ENCODE measurements at places on chromosomes 16 and 17.
A peak's percentile ranks its signal among the peaks of the same experiment; 100 is the strongest.

GRCh38 chr16:56892705-56893104, 27.7 kb downstream of the SLC12A3 start:
- DNase-seq, result no peak

- DNase-seq, result peak; percentile 54
These were observed 49.1 kb downstream of the STAT5A start for GRCh38 chr17:42337442-42337841.

- peak; percentile 98 for DNase-seq
These were observed 249.2 kb upstream of the GSE1 start for GRCh38 chr16:85363881-85364280.

GRCh38 chr17:81170727-81171494, 4.9 kb upstream of the AATK start:
- DNase-seq, result no peak

GRCh38 chr17:82933911-82934310, 94.1 kb upstream of the ZNF750 start:
- peak; percentile 14 for DNase-seq

DNA sequence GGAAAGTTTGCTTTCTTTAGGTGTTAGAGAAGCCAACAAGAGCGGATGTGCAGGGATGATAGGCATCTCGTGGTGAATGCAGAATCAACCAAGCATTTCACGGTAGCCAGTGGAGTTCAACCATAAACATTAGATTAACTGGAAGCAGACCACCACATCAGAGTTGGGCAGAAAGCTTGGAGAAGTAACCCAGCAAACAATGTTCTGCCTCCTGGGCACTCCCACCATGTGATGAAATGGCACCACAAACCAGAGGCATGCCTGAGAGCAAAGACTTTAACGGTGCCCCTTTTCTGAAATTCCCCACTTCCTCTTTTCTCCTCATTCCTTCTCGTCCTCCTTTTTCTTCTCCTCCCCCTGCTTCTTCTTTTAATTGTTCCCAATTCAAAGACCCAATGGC, 193.5 kb upstream of the ANKFN1 start:
- no peak for DNase-seq

DNA sequence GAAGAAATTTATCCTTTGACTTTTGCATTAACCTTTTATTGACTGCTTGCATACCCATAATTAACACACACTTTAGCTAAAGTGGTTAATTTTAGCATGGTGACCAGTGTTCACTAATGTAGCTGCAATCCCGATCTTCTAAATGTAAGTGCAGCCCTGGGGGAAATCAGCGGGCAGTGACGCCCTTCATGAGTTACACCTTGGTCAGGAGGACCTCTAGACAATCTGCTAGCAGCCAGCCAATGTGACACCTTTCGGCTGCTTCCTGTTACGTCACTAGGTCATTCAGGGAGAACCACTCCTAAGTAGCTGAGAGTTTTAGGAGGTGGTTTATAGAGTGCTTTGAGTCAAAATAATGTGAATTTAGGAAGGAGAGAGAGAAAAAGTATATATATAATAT, 180.5 kb downstream of the IRX3 start:
- no peak for DNase-seq

GRCh38 chr16:24499193-24499814, 40.1 kb upstream of the RBBP6 start:
- peak; percentile 57 for DNase-seq

GRCh38 chr17:27631411-27631760, 398 bp downstream of the LGALS9 start:
- DNase-seq, result no peak

- no peak for DNase-seq
These were observed 1.1 kb downstream of the KRTAP9-9 start for GRCh38 chr17:41256291-41256685.

- no peak for DNase-seq
These were observed 11.5 kb downstream of the CLUH start for GRCh38 chr17:2700030-2700490.

DNA sequence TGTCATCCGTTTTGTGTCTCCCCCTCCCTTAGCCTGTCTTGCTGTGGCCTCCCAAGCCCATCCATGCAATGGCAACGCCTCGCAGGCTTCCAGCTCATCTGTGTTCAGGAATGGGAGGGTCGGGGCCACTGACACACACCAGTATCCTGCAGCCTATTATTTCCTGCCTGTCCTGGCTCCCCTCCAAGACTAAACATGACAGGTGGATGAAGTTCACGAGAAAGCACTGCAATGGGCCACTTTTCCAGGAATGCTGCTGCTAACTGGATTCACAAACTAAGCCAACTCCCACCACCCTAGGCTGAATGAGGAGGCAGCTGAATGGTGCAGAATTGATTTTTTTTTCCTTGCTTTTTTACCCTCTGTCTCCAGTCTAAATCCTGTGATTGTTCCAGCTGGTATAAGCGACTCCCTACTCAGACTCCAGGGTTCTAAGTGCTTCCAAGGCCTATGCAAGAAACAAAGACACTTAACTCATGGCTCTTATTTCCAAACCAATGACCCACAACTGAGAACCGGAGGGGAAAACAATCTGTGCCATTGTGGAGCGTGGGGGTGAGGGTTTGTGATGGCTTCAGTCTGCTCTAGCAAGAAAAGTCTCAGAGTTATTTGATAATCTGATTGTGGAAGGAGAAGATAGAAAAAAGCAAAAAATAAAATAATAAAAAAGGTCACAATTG, 23.3 kb downstream of the TMEM100 start:
- DNase-seq, result no peak

GRCh38 chr16:52552643-52553042, 5.7 kb upstream of the TOX3 start:
- DNase-seq, result no peak

DNA sequence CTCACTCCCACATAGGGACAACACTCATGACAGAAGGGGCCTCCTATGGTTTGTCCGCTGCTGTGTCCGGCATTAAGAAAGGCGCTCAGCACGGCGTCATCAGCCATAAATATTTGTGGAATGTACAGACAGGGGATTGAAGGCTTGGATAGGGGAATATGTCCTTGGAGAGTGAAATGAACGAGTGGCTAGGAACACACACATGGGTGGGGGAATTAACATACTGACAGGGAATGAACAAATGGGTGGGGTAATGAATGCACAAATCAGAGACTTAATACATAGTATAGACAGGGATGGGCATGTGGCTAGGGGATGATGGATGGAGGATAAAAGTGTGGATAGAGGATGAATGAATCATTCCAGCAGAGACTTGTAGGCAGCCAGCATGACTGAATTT, 154.0 kb upstream of the HSBP1 start:
- DNase-seq, result peak; percentile 70

DNA sequence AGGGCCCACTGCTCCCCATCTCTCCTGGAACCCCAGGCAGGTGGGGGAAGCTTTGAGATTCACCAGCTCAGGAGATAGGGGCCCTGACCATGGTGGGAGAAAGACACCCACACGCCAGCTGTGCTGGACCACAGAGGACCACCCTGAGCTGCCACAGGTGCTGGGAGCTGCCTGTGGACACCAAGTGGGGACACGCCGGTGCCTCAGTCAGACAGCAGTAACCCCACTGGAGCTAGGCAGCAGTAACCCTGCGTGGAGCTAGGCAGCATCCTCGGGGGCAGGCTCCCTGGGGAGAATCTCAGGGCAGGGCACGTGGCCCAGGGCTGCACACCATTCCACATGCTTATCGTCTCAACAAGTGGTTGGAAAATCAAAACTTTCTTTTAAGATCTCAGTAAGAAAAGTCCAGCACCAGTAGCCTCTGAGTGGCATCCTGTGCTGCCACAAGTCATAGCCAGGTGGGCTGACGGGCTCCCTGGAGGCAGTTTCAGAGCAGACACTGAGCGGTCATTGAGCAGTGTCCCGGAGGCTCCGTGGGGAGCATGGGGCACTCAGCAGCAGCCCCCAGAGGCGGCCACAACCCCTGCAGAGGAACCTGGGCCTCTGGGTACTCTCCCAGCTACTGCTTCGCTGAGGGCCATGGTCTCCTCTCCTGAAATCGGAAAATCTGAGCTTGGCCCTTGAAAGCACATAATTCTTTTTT, 8.0 kb upstream of the HEXD start:
- DNase-seq, result no peak

GRCh38 chr17:74219576-74220133, 6.3 kb downstream of the TTYH2 start:
- DNase-seq, result no peak

- DNase-seq, result peak; percentile 81
These were observed 136.1 kb downstream of the RAB11FIP4 start for GRCh38 chr17:31527606-31528005.

- no peak for DNase-seq
These were observed 24.9 kb downstream of the HYDIN start for GRCh38 chr16:71205482-71206131.

DNA sequence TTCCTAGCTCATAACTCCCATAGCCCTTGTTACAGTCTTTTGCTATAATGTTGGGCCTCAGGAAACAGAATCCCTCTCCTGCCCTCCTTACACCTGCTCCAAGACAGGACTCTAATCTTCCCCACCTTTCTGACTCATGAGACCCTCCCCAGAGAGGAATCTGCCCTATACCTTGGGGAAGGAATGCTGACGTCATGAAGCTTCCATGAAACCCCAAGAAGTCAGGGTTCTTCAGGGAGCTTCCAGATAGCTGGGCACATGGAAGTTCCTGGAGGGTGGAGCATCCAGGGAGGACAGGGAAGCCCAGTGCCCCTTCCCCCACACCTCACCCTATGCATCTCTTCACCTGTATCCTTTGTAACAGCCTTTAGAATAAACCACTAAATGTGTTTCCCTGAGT, 285.7 kb downstream of the SOX9 start:
- DNase-seq, result no peak

GRCh38 chr17:36931096-36931696, 6.1 kb upstream of the LHX1 start:
- DNase-seq, result no peak

DNA sequence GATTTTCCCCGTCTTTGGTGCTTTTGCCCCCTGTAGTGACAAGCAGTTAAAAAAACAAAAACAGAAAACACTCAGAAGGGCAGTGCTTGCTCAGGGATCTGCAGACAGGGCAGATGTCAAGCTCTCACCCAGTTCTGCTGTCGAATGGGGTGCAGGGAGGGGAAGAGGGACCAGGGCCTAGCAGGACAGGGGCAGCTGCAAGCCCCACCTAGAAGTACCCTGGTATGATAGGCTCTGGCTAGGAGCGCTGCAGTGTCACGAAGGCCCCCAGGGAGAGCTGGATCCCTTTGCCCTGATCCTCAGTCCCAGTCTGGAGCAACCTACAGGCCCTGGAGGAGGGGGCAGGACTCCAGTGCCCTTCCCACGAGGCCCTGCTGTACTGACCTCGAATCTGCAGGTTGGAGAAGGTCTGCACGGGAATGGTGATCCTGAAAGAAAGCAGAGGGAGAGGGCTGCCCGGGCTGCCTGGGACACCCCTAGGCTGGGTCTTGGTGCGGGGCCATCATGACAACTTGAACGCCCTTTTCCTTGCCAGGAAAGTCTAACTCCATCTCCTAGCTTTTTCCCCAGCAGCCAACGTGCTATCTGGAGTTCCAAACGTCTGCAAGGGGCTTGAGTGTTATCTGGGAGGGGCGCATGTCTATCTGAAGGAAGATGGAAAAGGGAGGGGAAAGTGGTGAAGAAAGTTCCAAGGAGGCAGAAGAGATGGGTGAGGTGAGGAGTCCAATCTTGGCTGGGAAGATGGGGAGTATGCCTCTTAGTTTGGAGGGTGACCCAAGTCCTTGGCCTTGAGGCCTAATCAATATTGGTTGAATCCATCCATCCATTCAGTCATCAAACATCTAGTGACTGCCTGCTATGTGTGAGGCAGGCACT, 4.8 kb downstream of the GFAP start:
- no peak for DNase-seq

DNA sequence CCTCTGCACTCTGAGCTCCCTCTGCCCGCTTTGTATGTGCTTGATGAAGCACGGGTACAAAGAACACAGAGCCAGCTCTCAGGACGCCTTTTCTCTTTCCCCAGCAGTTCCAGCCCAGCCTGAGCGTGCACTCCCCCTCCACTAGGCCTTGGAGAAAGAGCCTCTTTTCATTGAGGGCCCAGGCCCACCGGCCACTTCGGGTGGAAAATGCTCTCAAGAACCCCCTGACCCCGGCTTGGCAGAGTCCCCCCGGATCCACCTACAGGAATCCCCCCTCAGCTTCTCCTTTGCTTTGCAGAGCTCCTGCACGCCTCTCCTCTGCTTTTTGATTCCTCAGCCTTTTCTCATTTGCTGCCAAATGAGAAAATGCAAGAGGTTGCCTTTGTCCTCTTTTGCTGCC, 30.2 kb downstream of the MRC2 start:
- DNase-seq, result no peak

Data from choroid plexus epithelial cell (primary cell).